Esophagus squamous epithelium (tissue), 5 donors: ENCODE measurements at places on chromosomes 2 and 18.

DNA sequence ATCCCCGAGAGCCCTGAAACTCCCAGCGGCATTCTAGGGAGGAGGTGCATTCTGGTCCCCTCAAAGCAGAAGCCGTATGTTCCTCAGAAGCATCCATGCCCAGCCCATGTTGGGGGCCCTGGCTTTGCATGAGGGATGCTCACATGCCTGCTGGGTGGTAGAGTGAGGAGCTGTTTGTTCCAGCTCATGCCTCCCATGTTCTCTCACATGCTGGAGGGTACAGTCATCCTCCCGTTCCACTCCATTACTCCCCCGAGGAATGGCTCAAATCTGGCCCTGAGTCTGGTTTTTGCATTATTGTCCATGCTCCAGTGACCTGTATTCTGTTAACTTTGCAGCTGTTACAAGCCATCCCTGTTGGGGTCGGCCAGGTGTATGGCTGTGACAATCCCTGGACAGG is 24.1 kb downstream of the SLC14A2 start:
- no peak for DNase-seq

DNA sequence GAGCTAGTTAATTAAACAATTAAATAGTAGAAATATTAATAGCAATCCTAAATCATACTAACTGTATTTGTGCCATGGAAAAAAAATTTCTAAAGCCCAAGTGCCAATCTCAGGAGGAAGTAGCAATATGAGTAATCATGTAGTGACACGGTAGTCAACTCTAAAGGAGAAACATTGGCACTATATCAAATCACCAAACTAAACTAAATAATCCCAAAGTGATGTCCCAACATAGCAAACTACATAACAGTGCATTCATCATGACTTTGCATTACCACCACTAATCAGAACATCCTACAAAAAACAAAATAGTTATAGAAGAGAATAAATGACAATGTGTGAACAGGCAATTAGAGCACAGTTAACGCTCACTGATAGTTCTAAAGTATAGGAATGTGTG is 195.1 kb downstream of the EXOC6B start:
- DNase-seq, result no peak

GRCh38 chr2:227163998-227164762 is at the start of the genes COL4A3 and COL4A4:
COL4A3 (plus strand) TSS chr2:227164624; CDS start chr2:227164727, 103 bp downstream.
COL4A4 (minus strand) TSS chr2:227164205; CDS start chr2:227147483, 16,722 bp downstream.
- no peak for DNase-seq

GRCh38 chr2:79622508-79622907 is 109.7 kb downstream of the CTNNA2 start:
- no peak for DNase-seq

- DNase-seq, result peak; percentile 25
Observed at GRCh38 chr2:70070542-70071268, 16.6 kb upstream of the PCBP1 start.

DNA sequence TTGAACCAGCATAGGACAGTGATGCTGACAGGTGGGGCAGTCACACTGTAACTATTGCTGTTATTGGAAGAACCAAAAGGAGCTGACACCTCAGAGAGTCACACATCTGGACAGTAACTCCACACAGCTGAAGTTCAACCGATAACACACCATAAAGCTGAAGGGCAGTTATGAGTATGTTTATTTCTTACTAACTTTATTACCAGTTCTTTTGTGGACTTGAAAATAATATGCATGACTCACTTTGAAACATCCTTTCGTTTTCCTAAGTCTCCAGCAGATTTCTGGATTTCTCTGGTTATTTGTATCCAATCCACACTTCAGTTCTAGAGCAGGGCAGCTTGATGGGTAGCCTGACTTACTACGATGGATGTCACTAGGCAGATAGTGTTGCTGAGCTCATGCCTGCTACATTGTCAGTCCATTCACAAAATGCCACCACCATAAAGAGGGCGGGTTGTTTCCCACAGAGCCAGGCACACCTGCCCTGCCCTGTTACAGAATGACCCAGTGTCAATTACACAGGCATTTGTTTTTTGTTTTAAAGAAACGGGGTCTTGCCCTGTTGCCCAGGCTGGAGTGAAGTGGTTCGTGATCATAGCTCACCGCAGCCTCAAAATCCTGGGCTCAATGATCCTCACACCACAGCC is 8.4 kb upstream of the AGBL5 start:
- no peak for DNase-seq

DNA sequence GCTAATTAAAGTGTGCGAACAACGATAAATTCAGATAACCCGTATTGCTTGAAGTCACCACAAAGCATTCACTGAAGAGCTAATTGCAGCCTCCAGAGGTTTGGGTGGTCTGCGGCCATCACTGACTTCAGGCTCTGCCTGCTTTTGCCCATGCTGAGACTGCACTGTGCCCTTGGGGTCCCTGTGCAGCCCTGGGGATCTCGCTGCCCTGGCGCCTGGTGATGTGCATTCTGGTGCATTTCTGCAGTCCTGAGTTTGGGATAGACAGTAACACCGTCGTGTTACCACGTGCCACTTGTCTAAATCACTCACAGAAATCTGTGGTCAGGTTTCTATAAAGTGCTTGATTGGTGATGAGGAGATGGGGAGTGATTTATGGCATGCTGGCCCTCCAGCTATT is 27.6 kb downstream of the LDLRAD4 start:
- no peak for DNase-seq

DNA sequence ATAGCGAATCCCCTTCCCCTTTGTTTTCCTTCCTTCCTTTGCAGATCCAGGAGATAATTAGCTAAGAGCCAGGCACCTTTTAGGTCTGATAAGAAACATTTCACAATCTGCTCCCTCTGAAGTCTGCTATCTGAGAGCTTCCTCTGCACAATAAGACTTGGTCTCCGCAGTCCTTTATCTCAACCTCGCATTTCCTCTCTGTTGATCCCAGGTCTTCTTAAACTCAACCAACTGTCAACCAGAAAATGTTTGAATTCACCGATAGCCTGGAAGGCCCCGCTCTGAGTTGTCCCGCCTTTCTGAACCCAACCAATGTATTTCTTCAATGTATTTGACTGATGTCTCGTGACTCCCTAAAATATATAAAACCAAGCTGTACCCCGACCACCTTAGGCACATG is 78.4 kb upstream of the CTDP1 start:
- DNase-seq, result no peak

DNA sequence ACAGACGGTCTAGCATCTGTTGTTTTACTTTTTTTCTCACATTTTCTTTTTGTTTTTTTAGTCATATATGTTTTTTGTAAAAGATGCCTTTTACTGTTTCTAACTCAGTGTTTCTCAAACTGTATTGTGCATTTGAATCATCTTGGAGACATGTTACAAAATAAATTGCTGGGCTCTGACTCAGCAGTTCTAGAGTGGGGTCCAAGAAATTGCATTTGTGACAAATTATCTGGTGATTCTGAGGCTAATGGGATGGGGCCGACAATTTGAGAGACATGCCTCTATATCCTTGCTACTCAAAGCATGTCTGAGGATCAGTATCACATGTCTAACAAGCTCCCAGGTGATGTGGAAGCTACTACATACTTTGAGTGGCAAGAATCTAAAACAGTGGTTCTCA is 478.8 kb downstream of the PLCL1 start:
- no peak for DNase-seq

- DNase-seq, result no peak
Observed at GRCh38 chr2:221068123-221068522, 504.0 kb downstream of the EPHA4 start.

DNA sequence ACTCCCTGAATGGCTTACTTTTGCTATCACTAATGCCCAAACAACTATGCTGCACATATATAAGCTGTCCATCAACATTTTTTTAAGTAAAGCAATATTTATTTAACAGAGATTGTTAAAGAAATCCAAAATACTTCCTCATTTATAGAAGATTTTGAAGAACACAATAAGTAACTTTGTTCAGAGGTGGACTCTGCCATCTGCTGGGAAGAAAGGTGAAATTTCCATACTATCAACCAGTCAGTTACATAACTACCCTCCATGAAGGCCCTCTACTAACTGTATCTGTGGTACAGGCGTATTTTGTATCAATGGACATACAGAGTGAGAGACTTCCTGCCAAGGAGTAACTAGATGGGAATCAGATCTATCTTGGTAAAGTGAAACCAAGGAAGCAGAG is 106.0 kb downstream of the DTNB start:
- no peak for DNase-seq

GRCh38 chr2:178005756-178006155 is 66.8 kb downstream of the PDE11A start:
- no peak for DNase-seq

DNA sequence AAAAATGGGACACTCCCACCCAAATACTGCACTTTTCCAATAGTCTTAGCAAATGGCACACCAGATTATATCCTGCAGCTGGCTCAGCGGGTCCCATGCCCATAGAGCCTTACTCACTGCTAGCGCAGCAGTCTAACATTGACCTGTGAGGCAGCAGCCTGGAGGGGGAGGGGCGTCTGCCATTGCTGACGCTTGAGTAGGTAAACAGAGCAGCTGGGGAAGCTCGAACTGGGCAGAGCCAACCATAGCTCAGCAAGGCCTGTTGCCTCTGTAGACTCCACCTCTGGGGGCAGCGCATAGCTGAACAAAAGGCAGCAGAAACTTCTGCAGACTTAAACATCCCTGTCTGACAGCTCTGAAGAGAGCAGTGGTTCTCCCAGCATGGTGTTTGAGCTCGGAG is 110.4 kb downstream of the CTIF start:
- DNase-seq, result no peak

GRCh38 chr2:152548111-152548875 is 169.0 kb downstream of the PRPF40A start:
- no peak for DNase-seq

DNA sequence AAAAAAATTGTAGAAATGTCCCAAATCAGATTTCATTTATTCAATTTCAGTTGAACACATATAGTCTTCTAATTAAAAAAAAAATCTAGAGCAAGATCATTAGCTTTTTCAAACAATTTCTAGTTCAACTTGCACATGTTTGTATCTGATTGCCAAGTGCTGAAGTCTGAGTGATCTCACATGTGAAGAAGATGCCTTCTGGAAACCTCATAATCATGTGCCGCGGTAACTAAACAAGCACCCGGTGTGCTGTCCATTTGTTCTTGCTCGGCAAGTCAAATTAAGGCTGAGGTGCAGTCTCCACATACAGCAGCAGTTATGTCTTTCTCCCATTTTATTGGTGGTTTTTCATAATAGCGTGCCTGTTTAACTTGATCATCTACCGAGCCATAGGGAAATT is 18.7 kb downstream of the CABLES1 start:
- no peak for DNase-seq

GRCh38 chr2:64342195-64343099 is 111.5 kb upstream of the LGALSL start:
- DNase-seq, result no peak

DNA sequence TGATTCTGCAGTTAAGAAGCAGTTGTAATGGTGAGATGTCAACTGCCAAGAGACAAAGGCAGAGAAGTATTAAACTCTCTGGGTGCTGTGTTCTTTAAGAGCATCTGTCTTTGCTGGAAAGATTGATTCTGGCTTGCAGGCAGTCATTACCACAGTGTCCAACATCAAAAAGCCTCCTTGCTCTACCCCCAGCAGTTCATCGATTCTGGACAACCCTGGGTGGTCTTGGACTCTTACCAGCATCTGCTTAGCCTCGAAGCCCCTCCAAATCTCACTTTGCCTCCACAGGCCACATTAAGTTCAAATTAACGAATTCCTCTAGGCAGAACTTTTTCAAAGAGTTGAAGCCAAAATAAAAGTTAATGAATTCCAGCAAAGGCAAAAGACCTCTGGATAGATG is 1061.4 kb downstream of the TSN start:
- no peak for DNase-seq

DNA sequence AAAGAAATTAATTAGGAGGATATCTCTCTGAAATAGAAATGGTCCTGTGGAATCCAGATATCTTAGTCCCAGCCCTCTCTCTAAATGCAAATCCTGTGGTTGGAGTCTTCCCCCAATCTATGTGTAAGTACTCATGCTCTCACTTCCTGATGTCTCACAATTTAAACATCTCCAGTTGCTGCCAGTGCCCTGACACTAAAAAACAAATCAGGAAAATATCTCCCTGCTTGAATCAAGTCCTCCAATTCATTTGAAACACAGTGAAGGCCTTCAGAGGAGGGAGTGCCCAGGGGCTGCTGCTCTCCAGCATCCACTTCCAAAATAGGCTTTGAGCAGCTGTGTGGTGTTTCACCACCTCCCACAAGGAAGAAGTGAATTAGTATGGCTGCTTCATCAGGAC is 413.8 kb downstream of the RAD51AP2 start:
- no peak for DNase-seq

DNA sequence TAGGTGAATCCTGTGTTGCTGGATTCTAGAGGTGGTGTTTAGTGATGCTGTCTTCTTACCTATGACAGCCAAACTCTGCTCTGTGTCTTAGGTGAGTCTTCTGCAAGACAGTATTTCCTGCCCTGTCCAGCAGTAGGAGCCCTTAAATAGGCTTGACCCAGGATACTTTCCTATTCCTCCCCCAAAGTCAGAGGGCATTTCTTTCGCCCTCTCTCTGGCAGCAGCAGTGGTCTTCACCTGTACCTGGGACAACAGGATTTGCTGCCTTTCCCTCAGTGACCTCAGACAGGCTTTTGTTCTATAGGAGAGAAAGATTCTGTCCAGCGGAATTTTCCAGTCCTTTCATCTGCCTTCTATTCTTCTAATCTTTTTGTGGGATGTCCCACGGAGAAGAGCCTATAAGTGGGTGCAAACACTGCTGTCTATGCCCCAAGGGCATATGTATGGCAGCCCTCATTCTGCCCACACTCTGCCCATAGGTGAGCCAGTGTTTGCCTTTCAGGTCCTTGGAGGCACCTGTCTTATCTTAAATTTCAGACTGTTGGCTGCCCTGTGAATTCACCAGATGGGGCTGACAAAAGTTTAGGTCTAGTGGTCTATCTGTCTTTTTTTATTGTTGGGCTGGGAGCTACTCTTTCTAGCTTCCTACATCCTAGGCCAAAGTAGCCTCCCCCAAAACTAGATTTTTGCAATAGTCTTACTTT is 177.3 kb upstream of the SPOPL start:
- DNase-seq, result no peak
